ENCODE measurements at places on chromosomes 16 and 17.

DNA sequence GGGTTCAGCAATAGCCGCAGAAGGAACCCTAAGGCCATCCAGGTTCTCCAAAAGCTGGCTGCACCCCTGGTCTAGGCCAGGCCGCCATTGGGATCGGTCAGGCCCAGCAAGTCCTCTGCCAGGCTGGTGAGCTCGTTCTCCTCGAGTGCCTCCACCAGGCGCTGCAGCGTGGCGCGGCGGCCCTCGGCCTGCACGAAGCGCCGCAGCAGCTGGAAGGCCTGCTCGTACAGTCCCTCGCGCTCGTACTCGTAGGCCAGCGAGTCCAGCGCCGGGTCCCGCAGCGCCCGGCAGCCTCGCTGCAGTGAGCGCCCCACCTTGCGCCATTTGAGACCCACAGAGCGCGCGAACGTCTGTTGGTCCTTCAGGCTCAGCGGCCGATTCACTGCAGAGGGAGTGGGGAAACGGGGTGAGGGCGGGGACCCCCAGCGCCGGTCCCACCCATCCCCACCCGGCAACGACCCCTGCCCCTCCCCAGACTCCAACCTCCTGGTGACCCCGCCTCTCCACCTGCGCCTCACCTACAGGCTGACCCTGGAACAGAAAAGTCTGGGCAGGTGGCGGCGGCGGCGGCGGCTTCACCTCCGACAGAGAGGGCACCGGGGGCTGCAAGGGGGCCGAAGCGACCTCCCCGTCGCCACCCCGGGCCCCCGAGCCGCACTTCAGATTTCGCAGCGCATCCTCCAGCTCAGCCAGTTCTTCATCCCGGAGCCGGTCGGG, 3.9 kb upstream of the B3GNT9 start:
- DNase-seq: no peak

DNA sequence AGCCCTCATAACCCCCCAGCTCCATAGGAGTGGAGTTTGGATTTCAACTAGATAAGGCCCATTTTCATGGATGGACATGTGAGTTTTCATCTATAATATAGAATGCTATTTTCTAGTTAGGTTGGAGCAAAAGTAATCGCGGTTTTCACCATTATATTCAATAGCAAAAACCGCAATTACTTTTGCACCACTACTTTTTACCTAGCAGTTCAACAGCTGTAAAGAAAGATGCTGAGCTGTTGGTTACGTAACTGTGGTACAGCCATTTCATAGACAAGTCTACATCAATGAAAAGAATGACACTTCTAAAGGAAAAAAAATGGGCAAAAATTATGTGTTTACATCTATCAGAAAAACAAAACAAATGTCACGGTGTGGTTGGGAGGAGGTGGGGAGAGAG, 507.7 kb downstream of the MAF start:
- DNase-seq: no peak

DNA sequence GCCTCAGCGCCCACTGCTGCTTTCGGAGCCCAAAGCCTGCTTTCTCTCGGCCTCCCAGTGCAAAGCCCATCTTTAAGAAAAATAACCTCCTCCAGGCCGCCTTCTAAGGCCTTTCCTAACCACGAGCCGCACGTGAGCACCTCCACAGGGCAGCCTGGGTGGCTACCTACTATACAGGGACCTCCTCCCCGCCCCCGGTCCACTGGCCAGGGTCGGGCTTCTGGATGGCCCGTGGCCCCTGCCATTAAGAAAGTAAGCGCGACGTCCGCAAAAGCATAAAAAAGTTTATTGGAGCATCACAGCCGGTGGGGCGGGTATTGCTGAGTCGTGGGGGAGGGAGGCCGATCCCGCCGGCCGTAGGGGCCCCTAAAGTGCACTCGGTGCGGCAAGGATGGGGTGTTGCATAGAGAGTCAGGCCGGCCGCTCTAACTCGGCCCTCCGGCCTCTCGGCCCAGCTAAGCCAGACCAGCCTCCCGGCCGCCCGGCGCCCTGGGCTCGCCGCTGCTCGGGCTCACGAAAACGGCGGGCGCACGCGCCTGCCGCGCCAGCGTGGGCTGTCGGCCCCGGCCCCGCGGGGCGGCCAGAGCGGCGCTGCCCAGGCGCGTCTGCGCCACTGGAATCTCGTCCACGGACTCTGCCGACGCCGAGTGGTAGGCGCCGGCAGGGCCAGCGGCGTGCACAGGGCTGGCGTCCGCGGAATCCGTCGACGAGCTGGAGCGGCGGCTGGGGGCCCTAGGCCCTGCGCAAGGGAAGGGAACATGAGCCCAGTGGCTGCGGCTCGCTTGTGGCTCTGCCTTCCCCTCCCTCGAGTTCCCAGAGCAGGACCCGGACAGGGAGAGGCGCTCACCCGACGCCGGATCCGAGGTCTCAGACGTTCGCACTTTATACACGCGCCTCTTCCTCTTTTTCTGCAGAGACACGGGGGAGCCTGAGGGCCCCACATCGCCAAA, 1.1 kb upstream of the TPPP3 start:
- DNase-seq: no peak

DNA sequence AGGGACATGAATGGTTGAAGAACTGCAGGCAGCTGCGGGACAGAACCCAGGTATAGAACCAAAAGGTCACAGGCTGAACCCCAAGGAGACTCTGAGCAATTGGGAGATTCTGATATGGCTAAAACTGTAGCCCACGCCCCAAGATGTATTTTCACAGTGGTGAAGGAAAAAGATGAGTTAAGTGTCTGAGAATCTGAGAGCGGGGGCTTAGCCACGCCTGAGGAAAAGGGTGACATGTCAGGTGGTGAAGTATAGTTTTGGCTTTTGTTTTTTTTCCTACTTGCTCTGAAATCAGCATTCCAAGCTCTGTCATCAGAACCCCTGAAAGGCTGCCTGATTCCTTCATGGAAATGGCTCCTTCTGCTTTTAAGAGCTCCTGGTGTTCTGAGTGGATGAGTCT, 73.3 kb downstream of the AKAP1 start:
- no peak for DNase-seq

GRCh38 chr16:2243031-2243528, 6.8 kb downstream of the DNASE1L2 start:
- DNase-seq: no peak

GRCh38 chr16:17203424-17203823, 267.3 kb downstream of the XYLT1 start:
- DNase-seq: no peak

DNA sequence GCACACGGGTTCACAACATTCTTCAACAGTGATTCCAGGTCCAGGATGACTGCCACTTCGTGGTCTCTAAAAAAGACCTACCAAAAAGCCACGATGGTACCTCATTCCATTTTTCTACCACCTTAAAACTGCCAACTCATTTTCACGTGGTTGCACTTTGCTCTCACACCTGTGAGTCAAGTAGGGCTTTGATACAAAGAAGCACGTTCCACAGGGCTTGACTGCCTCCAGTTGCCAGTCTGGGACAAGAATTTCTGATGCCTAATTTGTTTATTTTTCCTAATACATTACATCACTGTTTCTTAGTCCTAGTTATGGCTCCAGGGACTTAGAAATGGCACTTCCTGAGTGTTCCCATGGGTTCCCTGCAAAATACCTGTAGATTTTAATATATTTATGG, 911.6 kb upstream of the EEF2KMT start:
- no peak for DNase-seq

GRCh38 chr16:23835390-23836077, at the start of gene PRKCB:
PRKCB (plus strand) TSS chr16:23835983.
- DNase-seq: no peak

GRCh38 chr16:76913046-76913445, 277.9 kb upstream of the MON1B start:
- DNase-seq: no peak

DNA sequence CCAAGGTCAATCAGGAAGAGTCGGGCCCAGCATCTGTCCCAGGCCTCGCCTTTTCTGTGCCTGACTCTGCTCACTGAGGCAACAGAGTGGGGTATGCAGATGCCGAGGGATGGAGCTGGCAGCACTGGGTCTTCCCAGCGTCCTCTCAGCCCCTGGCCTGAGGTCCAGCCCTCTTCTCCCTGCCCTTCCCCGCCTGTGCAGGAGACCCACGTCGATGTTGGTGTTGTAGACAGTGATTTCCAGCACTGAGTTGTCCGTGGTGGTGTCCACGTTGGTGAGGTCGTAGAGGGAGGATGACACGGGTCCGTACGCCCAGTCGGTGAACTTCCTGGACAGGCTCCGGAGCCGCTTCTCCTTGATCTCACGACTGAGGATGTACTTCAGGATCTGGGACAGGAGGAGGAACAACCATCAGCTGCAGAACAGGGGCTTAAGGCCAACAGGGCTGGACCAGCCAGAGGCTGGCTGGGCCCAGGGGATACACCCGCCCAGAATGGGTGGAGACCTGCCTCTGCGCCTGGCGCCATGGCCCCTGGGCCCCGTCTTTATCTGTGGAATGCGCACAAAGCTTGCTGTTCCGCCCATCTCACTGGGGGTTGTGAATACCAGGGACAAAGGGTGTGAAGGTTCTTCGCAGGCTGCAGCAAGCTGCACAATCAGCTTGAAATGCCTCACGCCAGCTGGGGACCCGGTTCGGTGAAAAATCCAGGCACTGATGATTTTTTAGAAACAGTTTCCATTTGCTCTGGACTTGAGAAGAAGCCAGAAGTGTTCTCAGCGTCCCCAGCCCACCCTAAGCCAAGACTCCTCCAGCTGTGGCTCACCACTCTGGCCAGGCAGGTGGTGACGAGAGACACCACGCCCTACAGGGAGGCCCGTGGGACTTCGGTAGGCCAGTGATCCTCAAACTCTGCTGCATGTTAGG, 27.5 kb downstream of the TRPV3 start:
- DNase-seq: no peak

GRCh38 chr17:57752031-57752905, 7.2 kb upstream of the CCDC182 start:
- DNase-seq: no peak
